Epithelial cell of proximal tubule (primary cell): ENCODE measurements at places on chromosomes 16 and 17.

GRCh38 chr16:3485097-3485745 lies 10.1 kb downstream of the C16orf90 start:
- no peak for DNase-seq

DNA sequence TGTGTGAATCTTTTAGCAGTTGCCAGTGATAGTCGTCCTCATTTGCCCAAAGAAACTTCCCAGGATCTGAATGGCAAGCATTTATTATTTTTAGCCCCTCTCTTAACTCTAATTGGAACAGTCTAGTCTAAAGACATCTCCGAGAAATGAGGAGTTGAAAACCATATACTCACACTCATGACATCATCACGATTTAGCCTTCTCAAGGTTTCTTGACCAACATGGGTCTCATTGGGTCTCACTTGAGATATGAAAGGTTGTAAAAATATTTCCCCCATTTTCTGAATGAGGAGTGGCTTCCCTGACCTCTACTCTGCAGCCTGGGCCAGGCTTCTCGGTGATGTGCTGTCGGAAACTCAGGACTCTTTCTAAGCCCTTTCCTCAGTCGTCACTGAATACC lies 37.1 kb upstream of the CACNG1 start:
- DNase-seq: no peak

DNA sequence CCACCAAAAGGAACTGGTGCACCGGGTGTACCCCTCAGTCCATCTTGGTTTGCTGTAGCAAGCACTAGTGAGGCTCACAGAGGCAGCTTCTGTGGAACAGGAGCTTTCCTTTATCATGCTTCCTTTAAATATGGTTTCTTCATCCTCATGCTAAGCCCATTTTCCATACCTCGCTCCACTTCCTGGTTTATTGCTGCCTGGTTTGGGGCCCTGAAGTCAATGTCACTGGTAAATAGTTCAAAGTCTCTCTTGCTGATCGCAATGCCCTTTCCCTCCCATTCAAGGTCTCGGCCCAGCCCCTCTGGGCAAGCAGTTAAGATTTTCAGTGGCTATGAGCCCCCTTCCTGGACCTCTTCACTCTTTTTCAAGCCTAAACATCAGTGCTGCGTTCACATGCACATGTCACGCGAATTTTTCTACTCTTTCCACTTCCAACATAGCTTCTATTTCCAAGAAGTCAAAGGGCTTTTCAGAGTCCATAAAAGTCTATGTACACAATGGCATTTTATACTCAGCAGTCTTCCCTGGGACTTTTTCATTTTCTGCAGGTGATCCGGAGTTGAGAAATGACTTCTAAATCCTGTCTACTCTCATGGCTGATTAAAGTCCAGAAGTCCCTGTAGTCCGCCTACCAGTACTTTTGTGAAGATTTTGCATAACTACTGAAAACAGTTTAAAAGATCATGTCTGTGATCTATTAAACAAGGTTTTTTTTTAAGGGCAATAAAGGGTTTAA lies 323.8 kb upstream of the ZFHX3 start:
- no peak for DNase-seq

DNA sequence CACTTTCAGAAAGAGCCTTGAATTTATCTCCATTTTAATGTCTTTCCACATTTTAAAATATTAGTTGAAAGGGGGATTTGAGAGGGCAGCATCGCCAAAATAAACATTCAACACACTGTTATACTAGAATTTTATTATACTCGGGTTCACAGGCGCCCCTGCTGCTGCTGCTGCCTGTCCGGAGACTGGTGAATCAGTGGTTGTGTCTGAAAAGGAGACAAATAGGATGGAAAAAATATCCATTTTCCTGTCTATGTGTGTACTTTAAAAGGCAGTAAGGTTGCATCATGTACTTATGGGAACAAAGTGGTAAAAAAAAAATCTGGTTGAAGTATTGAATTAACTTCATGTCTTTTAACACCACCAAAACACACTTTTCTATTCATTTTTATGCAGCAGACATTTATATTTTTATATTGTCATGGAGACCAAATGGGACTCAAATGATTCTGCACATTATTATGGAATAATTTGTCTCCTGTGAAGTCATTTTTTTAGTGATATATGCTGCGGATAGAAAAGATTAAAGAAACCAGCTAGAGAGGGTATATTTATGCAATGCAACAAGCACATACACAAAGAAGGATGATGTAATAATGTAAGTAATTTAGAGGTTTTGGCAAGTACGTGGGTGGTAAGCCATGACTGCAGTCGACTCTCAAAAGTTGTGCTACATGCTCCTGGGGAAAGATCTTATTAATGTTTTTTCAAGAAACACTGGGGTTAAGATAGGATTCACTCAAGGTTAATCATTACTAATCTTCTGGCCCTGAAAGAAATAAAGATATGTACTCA lies 759.0 kb upstream of the SOX9 start:
- no peak for DNase-seq

DNA sequence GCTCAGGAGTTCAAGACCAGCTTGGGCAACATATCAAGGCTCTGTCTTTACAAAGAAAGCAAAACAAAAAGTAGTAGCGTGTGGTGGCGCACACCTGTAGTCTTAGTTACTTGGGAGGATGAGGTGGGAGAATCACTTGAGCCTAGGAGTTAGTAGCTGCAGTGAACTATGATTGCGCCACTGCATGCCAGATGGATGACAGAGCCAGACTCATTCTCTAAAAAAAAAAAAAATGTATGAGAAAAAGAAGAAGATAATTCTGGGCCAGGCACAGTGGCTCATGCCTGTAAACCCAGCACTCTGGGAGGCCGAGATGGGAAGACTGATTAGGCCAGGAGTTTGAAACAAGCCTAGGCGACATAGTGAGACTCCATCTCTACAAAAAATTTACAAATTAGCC lies 28.5 kb downstream of the STAT5B start:
- DNase-seq: no peak

DNA sequence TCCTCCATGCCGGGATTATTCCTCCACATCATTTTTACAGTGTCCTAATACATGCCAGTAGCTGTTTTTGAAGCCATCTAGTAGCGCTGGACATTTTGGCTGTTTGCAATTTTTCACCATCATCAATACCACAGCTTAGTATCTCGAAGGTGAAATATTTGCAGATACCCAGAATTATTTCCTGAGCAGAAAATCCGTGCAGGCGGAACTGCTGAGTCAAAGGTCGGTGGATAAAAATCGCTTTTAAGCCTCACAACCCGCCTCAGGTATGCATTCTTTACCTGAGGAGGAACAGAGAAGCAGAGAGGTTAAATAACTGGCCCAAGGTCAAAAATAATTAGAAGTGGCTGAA lies 584 bp upstream of the TNRC6A start:
- DNase-seq: no peak
